ENCODE measurements at places on chromosomes 1 and 21. TPM values are rescaled to one million over a fixed set of nuclear protein-coding genes. Genes with fewer than 3 reads are reported as not detected.

DNA sequence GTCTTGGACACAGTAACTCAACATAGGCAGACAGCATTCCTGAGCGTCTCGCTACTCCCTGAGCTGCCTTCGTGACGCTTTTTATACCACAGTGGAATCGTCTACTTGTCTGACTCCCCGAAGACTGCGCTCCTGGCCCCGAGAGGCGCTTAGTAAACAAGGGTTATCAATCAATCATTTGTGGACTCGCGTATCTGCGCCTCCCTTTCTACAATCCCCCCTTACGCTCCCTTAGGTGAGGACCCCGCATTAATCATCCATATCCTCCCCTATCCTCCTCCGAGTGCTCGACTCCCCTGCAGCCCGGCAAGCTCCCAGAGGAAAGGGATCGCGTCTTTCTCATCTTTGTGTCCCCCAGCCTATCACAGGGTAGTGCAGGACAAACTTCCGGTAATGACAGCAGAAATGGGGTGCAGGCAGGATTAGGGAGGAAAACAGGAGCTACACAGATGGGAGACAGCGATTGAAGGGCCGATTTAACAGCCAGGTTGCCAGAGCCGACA lies 522 bp downstream of the TMEM59 start:
- peak; percentile 11 for DNase-seq

- DNase-seq = no peak
These were observed 4.7 kb upstream of the SLC1A7 start for GRCh38 chr1:53147174-53147573.

DNA sequence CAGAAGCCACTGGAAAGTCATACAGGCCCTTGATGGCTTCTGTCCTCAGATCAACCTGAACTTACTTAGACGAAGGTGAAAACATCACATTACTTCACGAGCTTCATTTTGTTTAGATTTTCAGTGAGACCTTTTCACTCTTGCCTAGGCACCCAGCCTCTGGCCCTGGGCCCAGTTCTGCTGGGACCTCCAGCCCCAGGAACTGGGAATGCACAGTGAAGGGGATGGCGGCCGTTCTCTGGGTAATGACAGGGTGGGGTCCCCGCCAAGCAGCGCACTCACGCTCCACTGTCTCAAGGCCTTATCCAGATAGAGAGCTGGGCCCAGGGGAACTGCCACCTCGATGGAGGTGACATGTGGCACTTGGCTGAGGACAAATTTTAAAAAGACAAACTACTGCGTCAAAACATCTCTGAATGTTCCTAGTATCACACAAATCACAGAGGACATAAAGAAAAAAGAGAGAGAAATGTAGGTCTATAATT lies 54.8 kb downstream of the NPHP4 start:
- no peak for DNase-seq

DNA sequence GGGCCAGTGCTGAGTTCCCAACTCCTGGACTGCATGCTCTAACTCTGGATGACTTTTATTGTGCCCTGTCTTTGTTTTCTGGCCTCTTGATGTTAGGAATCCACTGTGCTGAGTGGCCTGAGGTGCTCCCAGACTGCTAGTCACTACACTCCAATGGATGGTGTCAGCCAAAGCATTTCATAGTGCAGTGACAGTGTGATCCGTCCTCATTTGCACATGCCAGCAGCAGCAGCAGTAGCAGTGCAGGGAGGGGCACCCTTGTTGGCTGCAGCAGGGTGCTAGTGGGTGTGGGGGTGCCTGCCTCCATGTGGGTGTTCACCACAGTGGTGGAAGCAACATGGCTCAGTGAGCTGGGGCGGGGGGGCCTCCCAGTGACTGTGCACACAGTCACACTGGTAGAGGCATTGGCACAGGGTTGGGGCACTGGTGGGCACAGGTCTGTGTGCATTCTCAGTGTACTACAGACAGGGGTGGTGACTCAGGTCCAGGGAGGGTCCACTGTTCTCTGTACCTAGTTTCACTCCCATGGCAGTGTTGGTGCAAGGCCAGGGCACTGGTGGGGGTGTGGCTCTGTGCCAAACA lies 214.0 kb downstream of the ZC3H11B start:
- no peak for DNase-seq

AKR1A1 gene
- 73.4 TPM for polyA plus RNA-seq

DNA sequence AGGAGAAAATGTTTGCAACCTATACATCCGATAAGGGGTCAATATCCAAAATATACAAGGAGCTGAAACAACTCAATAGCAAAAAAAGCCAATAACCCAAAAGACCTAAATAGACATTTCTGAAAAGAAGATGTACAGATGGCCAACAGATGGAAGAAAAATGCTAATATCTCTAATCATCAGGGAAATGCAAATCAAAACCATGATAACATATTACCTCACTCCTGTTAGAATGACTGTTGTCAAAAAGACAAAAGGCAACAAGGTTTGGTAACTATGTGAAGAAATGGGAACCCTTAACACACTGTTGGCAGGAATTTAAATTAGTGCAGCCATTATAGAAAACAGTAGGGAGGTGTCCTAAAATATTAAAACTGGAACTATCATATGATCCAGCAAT lies 74.7 kb downstream of the LEPR start:
- no peak for DNase-seq

All from forelimb muscle (tissue), 1 donor.